ENCODE measurements at places on chromosomes 4 and X. TPM values are rescaled to one million over a fixed set of nuclear protein-coding genes. Genes with fewer than 3 reads are reported as not detected.

GRCh38 chrX:133709501-133709900 is 275.9 kb downstream of the GPC3 start:
- DNase-seq = no peak

The ANAPC10 gene
- 12.7 TPM for total RNA-seq

DNA sequence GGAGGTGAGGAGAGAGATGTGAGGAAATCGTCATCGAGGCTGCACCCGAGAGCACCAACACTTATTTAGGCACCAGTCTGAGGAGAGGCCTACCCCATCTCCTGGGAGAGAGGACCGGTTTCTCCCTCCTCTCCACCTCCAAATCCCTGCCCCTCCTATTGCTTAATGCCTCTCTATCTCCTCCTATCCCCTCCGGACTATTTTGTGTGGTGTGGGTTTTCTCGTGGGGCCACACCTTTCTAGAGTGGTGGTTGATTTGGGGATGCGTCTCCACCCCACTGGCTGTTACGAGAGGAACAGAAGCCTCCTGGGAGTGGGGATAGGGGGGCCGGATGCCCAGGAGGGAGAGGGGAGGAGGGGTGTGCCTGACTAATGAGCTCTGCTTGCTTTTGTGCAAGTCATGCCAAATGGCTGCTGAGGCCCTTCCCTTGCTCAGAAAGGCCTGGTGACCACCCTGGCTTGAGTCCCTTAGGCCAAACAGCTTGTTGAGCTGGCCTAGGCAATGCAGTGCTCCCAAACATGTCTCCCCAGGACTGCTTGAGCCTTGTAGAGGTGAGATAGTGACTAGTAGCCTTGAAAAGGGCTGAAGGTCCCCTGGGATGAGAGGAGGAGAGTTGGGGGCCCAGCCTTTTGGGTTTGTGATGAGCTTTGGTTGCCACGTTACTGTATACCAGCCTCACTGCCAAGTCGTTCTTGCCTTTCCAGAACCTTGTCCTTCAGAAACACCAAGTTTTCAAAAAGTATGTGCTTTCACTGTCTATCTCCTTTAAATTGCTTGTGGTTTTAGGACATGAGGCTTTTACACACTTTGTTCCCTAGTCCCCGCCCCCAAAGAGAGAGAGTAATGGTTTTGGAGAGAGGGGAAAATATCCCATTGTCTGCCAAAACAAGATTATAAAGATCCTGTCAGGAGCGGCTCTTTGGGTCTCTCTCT is 1.2 kb downstream of the MSN start:
- peak; percentile 68 for DNase-seq

DNA sequence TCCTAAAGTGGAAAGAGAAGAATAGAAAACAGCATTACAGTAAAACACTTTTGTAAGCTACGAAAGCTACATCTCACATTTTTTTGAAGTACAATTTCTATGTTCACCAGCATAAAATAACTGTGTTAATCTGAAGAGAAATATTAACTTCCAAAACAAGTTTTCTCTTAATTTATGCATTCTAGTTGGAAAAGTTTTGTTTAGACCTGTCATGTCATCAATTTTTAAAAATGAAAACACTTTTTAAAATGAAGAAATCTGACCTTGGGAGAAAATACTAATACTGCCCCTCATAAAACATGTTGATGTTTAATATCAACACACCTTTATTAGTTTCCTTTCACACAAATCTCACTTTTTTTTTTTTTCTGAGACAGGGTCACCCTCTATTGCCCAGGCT is 45.2 kb downstream of the CCDC158 start:
- no peak for DNase-seq

- no peak for DNase-seq
Observed at GRCh38 chrX:151825007-151825406, 87.7 kb upstream of the MAGEA4 start.
